ENCODE measurements at places on chromosomes 5 and 9.

DNA sequence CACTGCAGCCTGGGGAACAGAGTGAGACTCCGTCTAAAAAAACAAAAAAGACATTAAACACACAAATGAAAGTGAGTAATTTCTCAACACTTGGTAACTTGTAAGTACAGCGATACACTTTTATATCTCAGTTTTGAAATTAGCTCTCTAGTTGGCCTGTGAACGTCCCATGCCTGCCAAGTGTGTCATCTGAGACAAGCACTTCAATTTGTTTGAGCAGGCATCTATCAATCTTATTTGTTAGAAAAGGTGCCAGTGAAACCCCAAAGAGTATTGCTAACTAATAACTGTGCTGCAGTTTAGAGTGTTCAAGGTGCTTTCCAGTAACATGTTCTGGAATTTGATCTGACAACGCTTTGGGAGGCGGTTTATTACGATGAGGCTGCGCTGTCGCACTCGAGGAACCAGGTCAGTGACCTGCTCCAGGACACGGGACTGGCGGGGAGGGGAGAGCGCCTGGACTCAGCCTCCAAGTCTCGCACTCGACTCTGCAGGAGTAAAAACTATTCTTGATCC is 1.1 kb upstream of the SPIN1 start:
- peak; percentile 22 for DNase-seq

GRCh38 chr5:133041157-133041784 is 10.5 kb upstream of the HSPA4 start:
- no peak for DNase-seq

DNA sequence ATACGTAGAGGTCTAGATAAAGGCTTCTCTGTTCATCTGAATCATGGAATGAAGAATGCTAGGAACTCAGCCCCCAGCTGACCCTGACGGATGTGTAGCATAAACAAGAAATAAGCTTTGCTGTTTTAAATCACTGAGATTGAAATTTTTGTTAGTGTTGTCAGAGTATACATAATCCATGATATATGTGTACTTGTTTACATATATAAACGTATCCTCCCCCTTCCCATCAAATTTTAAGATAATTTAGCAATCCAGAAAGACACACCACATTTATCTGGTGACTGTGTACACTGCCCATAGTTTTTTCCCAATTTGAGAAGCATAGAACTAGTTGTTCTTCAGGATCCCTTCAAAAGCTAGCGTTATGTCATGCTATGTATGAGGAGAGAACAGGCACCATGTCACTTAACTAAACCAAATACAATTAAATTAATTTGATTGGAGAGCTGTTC is 80.8 kb upstream of the OSMR start:
- no peak for DNase-seq

GRCh38 chr5:84016085-84016484 is 295.4 kb upstream of the HAPLN1 start:
- DNase-seq = no peak

DNA sequence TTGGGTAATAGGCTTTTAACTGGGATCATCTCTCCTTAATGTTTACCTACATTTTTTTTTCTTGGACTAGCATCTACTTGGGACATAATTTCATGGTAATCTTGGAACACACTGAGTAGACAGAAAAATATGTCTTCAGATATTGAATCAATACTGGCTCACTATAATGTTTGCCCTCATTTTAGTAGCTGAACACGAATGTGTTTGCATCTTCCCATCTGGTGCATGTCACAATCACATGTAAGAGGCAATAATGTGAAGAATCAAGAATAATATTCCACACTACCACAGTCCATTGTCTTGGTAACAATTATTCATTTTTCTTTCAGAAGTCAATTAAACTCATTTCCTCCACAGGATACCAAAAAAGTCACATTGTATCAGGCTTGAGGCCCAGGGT is 382.7 kb upstream of the CDH10 start:
- DNase-seq = no peak

GRCh38 chr9:79208791-79209396 is 362.9 kb upstream of the TLE4 start:
- no peak for DNase-seq

- DNase-seq = no peak
Observed at GRCh38 chr9:94676446-94677131, 37.3 kb upstream of the FBP1 start.

DNA sequence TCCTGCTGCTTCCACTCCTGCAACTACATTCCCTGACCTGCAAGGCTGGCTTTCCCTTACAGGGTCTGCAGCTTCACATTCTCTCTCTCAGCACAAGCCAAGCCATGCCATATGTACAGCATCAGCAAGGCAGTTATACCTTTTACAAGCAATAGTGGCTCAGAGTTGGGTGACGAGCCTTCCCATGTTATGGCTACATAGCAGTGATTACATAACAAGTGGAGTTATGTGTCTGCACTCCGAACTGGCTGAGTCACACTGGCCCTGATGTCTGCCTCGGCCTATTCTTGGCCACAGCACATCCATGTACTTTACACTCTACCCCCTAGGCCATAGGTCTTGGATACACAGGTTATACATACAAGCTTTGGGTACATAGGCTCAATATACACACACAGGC is 52.0 kb upstream of the SNCAIP start:
- no peak for DNase-seq

- DNase-seq = no peak
Observed at GRCh38 chr5:168724227-168724626, 145.1 kb upstream of the PANK3 start.

DNA sequence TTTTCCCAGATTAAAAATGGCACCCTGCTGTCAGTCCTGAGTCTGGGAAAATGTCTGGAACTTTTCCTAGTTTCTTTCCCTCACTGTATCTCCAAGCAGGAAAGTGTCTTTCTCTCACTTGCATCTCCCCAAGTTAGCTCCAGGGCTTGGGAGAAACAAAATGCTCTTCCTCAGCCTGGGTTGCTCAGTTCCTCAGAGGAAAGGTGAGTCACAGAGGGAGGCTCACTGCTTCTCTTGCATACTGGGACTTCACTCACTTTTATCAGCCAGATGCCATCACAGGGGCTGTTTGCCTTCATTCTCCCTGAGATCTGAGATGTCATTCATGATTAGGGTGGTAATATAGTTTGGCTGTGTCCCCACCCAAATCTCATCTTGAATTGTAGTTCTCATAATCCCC is 519.9 kb downstream of the SEMA5A start:
- DNase-seq = no peak

DNA sequence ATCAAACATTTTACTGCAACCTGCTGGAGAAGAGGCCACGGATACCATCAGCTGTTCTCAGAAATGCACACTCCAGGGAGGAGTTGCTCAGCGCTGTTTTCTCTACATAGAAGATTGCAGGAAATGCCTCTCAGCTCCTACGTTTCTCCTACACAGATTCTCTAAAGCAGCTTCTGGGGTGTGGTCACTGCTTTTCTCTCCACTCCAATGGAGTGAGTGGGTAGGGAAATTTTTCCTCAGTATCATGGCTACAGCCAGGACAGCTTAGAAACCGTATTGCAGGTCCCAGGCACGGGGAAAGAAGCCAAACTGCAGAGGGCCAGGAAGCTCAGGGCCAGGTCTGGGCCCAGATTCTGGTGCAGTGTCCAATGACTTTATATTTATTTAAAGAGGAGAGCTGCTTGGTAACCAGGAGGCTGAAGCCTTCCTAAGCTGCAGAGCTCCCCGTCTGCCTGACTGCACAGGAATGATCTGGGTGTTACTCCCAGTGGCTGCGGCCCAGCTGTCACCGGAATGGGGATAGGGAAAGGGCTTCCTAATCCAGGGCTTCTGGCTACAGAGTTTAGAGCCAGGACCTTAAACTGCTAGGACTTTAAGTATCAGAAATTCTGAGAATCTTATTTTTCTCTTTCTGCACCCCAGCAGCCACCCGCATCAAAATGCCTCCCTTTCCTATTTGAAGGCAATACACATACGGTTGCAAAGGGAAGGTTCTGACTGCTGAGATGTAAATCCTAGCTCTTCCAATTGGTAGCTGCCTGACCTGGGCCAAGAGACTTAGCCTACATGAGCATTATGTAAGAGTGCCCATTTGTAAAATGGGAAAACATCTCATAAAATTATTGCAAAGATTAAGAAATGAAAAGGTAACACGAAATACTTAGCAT is 1.4 kb upstream of the SPTAN1 start:
- no peak for DNase-seq

GRCh38 chr9:70073193-70073592 is 29.5 kb downstream of the MAMDC2 start:
- no peak for DNase-seq

DNA sequence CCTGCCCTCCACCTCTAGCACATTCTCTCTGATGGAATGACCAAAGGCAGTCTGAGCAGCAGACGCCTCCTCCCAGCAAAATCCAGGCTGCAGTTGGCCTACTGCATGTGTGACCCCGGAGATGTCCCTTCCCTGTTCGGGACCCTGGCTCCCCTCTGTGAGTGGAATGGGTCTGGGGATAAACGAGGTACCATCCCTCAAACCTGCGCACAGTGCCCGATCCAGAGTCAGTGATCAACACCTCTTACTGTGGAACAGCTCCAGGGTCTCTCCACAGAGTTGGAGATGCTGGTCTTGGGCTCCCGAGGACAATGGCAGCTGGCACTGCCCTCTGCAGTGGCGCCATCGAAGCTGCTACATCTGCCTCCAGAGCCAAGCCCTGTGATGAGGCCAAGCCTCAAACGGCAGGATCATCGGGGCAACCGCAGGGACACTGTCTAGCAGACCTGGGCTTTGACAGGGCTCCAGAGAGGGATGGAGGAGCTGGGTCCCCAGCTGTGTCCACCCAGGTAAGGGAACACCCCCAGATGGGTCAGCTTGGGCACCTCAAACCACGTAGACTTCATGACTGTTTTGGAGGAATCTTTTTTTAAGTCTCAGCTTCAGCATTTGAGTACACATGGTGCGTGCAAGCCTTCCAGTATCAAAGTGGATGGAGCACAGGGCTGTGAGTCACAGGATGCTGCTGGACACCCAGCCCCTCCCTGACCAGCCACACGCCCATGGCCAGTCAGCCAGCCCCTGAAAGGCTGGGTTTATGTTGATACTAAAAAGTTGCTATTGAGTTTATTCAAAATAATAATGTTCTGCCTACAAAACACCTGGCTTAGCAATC is 13.0 kb downstream of the MED10 start:
- no peak for DNase-seq

- peak; percentile 51 for DNase-seq
Observed at GRCh38 chr9:137664676-137665075, 45.9 kb downstream of the EHMT1 start.

DNA sequence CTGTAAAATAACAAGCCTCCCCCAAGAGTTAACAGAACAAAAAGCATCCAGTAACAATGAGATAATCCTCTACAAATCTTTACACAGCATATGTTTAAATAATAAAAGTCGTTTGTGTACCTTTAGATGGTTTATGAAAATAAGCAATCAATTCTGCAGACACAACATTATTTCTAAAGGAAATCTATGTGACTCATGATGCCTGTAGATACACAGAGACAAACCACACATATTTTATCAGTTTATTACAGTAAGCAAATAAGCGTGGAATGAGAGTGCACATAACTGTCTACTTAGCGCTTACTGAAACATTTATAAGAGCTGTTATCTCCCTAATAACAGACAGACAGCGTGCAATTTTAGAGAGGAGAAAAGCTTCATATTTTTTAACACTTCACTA is 243.6 kb downstream of the AP3B1 start:
- no peak for DNase-seq

DNA sequence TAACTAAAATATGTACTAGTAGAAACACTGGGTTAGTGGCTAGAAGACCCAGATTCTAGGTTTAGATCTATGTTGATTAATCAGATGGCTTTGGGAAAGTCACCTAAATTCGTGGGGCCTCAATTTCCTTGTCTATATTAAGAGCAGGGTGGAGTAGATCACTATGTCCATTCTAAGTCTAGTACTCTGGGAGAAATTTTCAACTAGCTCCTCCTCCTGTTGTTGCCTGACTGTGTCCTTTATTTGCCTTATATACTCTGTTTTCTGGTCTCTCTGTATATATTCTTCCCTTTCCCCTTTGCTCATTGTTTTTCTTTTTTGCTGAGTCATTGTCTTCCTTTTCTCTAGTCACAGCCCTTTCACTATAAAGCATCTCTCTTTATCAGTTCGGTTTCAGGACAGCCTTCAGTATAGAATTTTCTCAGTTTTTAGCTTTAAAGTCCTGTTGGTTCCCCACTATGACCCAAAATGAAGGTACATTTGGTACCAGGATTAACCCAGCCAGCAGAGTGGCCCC is 44.5 kb upstream of the CDH6 start:
- no peak for DNase-seq

- DNase-seq = no peak
Observed at GRCh38 chr5:131068893-131069643, 96.0 kb downstream of the HINT1 start.

DNA sequence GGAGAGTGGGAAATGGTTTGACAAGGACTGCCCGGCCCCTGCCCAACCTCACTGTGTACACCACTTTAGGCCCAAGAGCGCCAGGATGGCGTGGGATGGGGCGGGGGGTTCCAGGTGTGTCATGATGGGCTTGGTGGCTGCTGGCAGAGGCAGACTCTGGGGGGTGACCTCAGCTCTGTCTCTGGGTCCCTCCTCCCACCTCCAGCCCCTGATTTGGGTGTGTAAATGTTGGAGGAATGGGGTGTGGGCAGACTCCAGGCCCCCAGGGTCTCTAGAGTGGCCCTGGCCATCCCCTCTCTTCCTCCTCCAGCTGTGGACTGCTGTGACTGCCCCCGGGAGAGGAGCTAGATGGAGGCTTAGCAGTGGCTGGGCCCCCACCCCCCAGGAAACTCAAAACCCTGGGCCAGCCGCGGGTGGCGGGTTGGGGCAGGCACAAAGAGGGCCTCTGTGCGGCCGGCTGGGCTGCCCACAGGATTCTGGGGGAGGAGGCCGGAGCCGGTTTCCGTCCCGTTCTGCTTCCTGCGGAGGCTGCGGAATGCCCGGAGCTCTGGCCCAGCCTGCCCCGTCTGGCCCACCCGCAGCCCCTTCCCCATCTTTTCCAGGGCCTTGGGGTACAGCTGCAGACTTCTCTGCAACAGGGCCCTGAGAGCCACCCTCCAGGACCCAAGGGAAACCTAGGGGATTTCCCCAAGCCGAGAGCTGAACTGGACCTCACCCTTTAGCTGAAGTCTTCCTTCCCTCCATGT is 23.1 kb downstream of the CXXC5 start:
- no peak for DNase-seq
